Activated B cell treated with CpG ODN at 0.5 μM for 24 hours (primary cell): ENCODE measurements at places on chromosomes 16 and 17. TPM values are rescaled to one million over a fixed set of nuclear protein-coding genes. Genes with fewer than 3 reads are reported as not detected.

CCDC78 gene
- 4.8 and 7.8 TPM in 2 replicates for total RNA-seq

KRT36 gene
- not detected in 2 replicates for total RNA-seq

PHOSPHO1 gene
- 0.59 TPM in 1 of 2 replicates, not detected in the other for total RNA-seq

SLC52A1 gene
- 0.09 TPM in 1 of 2 replicates, not detected in the other for total RNA-seq

SEPTIN12 gene
- not detected in 2 replicates for total RNA-seq

ASGR2 gene
- not detected in 2 replicates for total RNA-seq

DNA sequence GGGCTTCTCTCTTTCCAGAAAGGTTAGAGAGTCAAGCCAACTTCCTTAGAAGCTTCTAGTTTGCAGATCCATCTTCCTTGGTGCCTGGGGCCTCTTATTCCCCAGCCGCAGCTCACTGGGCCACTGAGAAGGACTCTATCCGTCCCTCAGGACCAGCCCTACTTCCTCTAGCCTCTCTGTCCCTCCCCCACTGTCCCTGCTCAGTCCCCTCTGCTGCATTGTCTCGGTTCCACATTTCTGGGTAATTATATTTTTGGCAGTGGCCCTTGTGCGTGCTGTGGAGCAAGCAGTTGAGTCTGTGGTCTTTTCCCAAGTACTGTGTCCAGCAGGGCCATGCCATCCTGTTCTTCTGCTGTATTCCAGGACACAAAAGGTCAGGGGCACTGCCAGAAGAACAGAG lies 17.8 kb downstream of the IRX3 start:
- no peak for DNase-seq

DNA sequence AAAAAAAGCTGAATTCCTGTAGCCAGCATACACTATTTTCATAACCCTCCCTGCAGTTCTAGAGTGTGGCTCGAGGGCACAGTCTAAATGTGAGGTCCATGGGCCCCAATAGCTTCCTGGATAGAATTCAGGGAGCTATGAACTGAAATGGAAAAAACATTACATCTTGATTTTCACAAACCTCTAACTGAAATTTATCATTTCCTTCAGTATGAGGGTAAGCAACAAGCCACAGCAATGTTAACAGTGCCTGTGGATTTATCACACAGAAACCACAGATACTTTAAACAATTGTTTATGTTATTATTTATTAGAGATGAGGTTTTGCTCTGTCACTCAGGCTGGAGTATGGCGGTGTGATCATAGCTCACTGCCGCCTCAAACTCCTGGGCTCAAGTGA lies 18.2 kb downstream of the TMEM92 start:
- DNase-seq, result no peak

DNA sequence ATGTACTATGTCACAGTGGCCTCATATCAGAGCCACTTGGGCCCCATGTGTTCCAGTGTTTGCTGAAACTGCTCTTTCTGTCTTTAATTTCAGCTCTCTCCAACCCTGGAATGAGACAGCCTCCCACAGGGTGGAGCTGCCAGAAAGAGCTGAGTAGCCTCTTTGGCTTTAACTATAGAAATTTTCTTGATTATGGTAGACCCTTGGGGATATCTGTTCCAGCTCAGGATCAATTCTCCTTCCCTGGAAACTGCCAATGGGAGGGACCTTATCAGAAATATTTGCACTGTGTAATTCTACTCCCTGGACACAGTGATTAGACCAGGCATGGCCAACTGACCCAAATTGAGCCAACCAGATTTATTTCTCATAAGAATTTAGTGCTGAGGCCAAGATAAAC lies 39.0 kb upstream of the KDM8 start:
- DNase-seq, result no peak

- no peak for DNase-seq
These were observed 17.5 kb downstream of the KLHL36 start for GRCh38 chr16:84665843-84666242.

- DNase-seq, result no peak
These were observed 245.0 kb downstream of the CPPED1 start for GRCh38 chr16:12558641-12559040.

- no peak for DNase-seq
These were observed 23.4 kb downstream of the AXIN2 start for GRCh38 chr17:65537845-65538674.

DNA sequence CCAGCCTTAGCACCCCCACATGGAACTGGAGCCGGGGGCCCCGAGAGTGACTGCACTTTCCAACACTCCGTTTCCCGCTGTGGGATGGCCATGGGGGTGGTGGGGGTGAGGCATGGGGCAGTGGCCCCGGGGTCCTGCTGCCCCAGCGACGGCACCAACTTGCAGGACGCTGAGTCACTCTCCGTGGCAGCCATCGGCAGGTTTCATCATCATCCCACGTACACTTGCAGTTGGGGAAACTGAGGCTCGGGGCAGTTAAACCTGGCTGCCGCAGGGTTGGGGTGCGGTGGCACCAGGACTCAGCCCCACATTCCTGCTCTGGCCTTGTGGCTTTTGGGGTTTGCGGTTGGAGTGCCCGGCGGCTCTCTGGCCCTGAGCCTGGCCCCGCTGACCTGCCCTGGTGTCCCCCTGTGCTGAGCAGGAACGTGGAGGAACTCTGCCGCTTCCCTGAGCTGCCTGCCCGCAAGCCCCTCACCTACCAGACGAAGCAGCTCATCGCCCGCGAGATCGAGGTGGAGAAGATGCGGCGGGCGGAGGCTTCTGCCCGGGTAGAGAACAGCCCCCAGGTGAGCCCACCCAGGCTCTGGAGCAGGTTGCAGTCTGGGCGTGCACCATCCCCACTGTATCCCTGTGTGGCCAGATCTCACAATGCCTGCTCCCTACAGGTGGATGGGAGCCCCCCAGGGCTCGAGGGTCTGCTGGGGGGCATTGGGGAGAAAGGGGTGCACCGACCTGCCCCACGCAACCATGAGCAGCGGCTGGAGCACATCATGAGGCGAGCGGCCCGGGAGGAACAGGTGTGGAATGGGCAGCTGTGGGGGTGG lies 4.0 kb downstream of the GNG13 start:
- DNase-seq, result no peak

GRCh38 chr17:41073676-41074075 lies 8.0 kb upstream of the KRTAP2-4 start:
- no peak for DNase-seq

DNA sequence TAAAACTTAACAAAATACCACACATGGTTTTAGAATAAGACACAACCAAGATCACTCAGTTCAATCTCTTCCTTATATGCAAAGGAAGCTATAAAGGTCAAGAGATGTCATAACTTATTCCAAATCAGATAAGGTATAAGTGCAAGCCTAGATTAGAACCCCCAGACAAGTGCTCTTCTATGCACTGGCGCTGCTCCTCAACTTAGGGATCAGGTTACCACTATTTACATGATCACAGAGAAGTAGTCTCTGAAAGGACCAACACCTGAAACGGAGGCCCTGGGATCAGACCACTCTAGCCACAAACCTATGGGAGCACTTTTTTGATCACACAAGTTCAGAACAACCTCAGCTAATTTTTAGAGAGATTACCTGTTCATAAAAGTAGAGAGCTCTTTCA lies 16.6 kb downstream of the COPS3 start:
- DNase-seq, result no peak

DNA sequence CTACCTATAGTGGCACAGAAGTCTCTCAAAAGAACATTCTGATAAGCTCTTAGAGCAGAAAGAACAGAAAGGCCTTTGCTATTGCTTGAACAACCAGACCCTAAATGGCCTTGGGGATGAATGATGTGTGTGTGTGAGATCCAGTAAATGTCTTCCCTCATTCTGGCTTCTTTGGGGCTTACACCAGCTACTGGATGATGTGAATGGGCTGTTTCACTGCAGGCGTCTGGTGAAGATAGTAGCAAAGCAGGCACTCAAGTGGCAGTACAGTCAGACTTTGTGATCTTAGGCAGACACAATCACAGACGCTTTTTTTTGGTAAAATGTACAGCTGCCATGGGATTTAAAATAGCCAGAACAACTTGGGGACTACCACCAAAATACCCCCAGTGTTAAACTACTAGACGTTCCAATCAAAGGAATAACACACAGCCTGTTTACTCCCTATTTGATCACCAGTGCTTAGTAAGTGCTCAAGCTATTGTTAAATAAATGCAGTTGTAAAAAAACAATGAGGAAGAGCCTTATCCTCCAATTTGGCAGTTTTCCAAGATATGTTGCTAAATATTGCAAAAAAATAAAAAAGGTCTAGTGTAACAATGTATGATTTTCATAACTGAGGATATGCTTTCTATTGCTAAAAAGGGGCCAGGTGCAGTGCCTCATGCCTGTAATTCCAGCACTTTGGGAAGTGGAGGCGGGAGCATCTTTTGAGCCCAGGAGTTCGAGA lies 17.9 kb downstream of the NDUFAB1 start:
- DNase-seq, result no peak

GRCh38 chr17:82179946-82180475 lies 32.6 kb downstream of the CCDC57 start:
- DNase-seq, result no peak

GRCh38 chr17:43327421-43327820 lies 71.4 kb upstream of the ARL4D start:
- no peak for DNase-seq

DNA sequence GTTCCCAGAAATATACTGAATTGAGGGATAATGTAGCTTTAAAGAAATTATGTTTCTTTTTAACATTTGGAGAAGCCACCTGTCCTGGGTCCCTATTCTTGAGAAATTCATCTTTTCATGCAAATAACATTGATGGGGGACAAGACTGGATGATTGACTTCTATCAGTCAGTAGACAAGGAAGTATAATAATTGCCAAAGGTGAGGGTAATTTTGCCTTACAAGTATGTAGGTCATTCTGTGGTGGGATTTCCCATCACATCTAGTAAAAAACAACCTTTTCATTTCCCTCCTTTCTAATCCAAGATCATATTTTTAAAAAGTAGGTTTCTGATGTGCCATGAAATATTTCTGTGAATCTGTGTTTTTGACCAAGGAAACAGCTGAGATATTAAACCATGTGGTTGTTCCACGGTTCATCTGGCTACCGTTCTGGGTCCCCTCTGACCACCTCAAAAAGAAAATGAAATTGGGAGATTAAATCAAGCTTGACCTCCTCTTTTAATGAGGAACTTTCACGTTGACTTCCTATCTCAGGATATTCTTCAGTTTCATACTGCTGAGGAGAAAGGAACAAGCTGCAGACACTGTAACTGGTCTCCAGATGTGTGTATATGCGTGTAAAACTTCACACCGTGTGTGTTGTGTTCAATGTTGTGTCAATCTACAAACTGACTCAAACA lies 138.6 kb downstream of the MAP2K6 start:
- no peak for DNase-seq

- DNase-seq, result no peak
These were observed 415.3 kb downstream of the KIF2B start for GRCh38 chr17:54237911-54238515.

- DNase-seq, result no peak
These were observed 9.3 kb downstream of the ARRB2 start for GRCh38 chr17:4719684-4720221.

- DNase-seq, result no peak
These were observed 62.9 kb upstream of the AMZ2 start for GRCh38 chr17:68184816-68185436.

DNA sequence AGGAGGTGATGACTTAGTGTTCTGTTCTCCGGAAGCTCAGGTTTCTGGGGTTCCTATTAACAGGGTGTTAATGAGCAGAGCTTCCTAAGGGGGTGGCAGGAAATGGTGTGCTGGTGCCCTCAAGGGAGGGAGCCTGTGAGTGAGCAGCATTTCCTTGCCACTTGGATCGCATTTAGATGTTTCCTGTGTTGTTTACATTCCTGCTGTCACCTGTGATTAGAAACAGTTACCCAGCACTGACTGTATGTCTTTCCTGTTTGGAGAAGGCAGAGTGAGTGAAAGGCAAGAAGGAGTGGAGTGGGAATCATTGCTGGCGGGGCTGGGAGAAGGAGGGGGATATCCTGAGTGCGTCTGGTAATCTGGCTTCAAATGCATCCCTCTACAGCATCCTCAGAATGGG lies 214.6 kb downstream of the CCDC182 start:
- DNase-seq, result no peak
